ENCODE measurements at places on chromosomes 2 and 18. TPM values are rescaled to one million over a fixed set of nuclear protein-coding genes. Genes with fewer than 3 reads are reported as not detected.

The CYP27C1 gene
- not detected for total RNA-seq

The CFAP221 gene
- total RNA-seq: not detected

The PMAIP1 gene
- total RNA-seq: 105 TPM

The DLX2 gene
- total RNA-seq: not detected

The LIPG gene
- total RNA-seq: 0.60 TPM

The SEMA4C gene
- 10.8 TPM for total RNA-seq

The CYP26B1 gene
- total RNA-seq: 0.06 TPM

All from activated naive CD4-positive, alpha-beta T cell treated with anti-CD3 and anti-CD28 coated beads, Interleukin-2, amount 50 U/mL, for 72 hours (primary cell).